ENCODE measurements at places on chromosomes 11 and 22.

GRCh38 chr11:76445121-76446084, 585 bp downstream of the EMSY start:
- peak; percentile 73 for DNase-seq
- H3K27me3 ChIP-seq = no peaks in the 10 kb centered on the region
- H3K27ac ChIP-seq = peak overlapping the region; percentile 94

- no peak overlapping the region for H3K4me3 ChIP-seq
- H3K27ac ChIP-seq = no peak overlapping the region
- H3K36me3 ChIP-seq = no peaks in the 10 kb centered on the region
- no peak for DNase-seq
- peaks cover 4% of the 10 kb centered on the region for H3K27me3 ChIP-seq
Observed at GRCh38 chr11:73170140-73170539, 28.0 kb upstream of the FCHSD2 start.

- H3K36me3 ChIP-seq = no peaks in the 10 kb centered on the region
- no peak for DNase-seq
- peaks cover 18% of the 10 kb centered on the region for H3K27me3 ChIP-seq
- no peaks in the 10 kb centered on the region for H3K4me1 ChIP-seq
- no peak within 1 kb of the TSS for H3K4me3 ChIP-seq
Observed at GRCh38 chr11:66011785-66012303, at the start of gene CST6. Gene CST6, plus strand, starts transcription at chr11:66012008. Its CDS starts 37 bp downstream, at chr11:66012045.

DNA sequence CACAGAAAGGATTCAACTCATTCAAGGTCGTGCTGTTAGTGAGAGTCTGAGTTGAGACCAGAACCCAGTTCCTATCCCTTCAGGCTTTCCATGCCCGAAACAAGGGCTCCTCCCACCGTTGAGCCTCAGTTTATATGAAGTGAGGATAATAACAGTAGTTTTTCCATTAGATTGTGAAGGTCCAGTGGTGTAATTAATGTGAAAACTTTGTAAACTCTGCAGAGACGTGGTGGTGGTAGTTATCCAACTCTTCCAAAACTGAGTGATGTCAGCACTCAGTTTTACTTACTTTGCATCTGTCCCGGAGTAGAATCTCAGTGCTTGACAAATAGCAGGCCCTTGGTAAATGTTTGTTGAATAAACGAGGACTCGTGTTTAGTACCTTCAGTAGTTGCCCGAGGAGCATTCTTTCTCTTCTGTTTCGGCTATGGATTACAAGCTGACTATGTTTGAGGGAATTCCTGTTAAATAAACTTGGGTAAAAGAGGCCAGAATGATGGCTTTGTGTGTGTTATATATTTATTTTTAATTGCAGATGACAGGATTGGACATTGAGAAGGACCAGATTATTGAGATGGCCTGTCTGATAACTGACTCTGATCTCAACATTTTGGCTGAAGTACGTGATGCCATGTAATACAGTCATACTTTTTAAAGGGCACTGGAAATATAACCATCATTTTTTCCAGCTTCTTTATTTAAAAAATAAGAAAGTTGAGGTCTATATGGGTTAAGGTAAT, 1.0 kb downstream of the REXO2 start:
- H3K27me3 ChIP-seq = no peaks in the 10 kb centered on the region
- peaks cover 26% of the 10 kb centered on the region for H3K36me3 ChIP-seq
- peak overlapping the region; percentile 93 for H3K27ac ChIP-seq
- H3K4me1 ChIP-seq = peaks cover 27% of the 10 kb centered on the region

DNA sequence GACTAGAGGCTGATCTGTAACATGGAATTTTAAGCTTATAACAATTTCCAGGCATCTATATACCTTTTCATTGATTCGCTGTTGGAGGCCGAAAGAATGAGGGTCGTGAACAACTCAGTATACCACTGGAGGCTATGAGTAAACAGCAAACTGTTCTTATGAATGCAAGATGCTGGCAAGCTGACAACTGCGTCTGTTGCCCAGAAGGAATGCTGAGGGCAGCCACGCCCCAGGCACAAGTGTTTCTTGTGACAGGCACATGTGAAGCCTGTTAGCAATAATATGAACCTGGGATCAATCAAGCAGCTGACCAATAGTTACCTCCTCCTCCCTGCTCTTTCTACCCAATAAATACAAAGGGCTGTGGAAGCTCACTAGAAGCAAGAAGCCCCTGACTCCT, 15.3 kb downstream of the RTCB start:
- peaks cover 56% of the 10 kb centered on the region for H3K36me3 ChIP-seq
- peaks cover 6% of the 10 kb centered on the region for H3K4me1 ChIP-seq
- H3K27me3 ChIP-seq = no peaks in the 10 kb centered on the region
- DNase-seq = no peak
- H3K27ac ChIP-seq = no peak overlapping the region
- H3K4me3 ChIP-seq = no peak overlapping the region

All from activated CD4-positive, alpha-beta T cell treated with anti-CD3 and anti-CD28 coated beads for 36 hours (primary cell).